ENCODE measurements at places on chromosomes 2 and 18.

- no peak for DNase-seq
Observed at GRCh38 chr2:206020171-206020570, 65.8 kb downstream of the INO80D start.

GRCh38 chr2:231568098-231568784, 24.4 kb upstream of the TEX44 start:
- no peak for DNase-seq

DNA sequence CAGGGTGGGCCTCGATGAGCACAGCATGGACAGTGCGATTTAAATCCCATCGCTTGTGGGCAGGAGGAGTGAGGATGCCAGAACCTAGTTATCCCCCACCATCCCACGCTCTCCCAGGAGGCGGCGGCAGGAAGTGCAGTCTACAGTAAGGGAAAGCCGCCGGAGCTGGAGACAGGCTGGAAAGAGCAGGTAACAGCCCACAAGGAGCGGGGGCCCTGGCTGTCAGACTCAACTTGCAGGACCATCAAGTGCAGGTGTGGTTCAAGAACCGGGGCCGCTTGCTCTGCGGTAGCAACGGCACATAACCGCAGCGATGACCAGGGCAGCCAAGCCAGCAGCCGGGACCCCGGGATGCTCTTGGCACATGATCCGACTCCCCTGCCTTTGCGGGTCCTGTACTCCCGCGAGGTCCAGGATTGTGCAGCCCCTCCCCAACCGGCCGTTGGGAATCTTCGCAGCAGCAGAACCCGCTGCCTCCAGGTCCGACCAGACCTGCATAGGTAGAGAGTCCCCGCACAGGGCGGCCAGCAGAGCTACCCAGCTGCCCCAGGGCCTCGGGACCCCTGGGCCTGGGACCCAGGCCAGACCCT, 82.1 kb downstream of the BIN1 start:
- DNase-seq = peak; percentile 47

DNA sequence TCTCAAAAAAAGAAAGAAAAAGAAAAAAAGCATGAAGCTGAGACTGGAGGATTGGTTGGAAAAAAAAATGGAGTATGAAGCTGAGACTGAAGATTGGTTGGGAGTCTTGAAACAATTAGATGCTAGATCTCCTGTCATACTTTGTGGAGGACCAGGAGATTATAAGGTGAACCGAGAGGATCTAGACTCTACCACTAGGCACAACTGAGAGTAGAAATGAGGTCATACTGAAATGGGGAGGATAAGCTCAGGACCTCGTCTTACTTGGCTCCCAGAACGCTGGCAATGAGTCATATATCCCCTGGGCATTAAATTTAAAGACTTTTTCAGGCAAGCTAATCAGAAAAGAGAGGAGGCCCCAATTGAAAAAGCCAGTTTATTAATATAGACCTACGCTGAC, 3.3 kb upstream of the ORC2 start:
- DNase-seq = peak; percentile 76

- no peak for DNase-seq
Observed at GRCh38 chr2:108835040-108835439, 48.5 kb downstream of the CCDC138 start.

- DNase-seq = no peak
Observed at GRCh38 chr2:128607440-128607839, 288.8 kb upstream of the HS6ST1 start.

DNA sequence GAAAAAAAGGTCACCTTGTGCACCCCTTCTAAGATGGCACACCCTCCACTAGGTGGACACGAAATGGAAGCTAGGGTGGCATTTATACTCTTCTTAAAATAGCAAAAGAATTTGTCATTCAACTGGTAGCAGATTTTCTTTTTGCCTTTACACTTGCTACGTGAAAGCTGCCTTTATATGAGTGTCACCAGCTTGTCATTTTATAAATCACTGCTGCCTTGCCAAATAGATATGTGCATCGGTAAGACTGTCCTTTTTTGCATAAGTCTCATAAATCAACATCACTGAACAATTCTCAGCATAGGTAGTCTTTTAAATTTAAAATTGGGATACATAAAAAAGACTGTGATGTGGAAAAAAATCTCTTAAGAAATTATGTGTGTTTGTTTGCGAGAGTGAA, 764.1 kb downstream of the TDRD15 start:
- no peak for DNase-seq

DNA sequence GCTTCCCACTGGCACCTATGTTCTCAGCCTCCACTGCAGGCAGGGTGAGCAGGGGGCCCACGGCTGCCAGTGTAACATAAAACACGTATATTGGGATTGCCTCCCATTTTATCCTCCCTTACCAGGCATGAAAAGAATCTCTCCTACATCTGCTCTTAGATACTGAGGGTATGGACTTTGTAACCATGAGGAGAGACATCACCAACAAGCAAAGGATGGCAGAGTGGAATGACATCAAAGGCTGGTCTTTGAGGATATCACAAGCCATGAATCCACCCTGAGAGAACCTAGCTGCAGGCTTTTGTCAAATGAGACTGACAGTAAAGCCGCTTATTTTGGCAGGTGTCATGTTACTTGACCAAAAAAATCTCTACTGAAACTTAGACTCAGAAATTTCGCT, 7.4 kb downstream of the NPHP1 start:
- DNase-seq = no peak

DNA sequence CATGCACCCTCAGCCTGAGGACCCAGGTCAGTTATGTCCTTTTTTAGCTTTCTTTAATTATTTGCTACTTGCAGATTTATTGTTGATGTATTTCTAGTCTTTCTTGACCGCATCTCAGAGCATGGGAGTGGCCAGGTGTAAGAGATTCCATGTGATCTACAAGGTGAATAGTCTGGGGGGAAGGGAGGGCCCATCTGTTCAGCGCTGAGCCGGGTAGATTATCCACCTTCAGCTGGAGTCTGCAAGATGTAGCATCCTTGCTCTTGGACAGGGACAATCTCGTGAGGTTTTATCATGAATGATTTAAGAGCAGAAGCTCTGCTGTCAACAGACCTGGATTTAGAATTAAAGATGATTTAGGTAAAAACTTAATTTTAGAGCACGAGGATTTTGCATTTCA, 12.0 kb upstream of the DGKD start:
- DNase-seq = no peak

- no peak for DNase-seq
Observed at GRCh38 chr2:219490186-219490585, 8.5 kb upstream of the GMPPA start.

GRCh38 chr2:170324640-170325046, 146.7 kb downstream of the MYO3B start:
- DNase-seq = peak; percentile 34
